Neural progenitor cell (in vitro differentiated cells): ENCODE measurements at places on chromosomes 1 and 21. TPM values are rescaled to one million over a fixed set of nuclear protein-coding genes. Genes with fewer than 3 reads are reported as not detected.
A peak's percentile ranks its signal among the peaks of the same experiment; 100 is the strongest.

Gene LRRC39
- 0.54 and 0.87 TPM in 2 replicates for total RNA-seq

GRCh38 chr1:223410036-223410435 is 16.8 kb downstream of the CCDC185 start:
- no peak for DNase-seq

DNA sequence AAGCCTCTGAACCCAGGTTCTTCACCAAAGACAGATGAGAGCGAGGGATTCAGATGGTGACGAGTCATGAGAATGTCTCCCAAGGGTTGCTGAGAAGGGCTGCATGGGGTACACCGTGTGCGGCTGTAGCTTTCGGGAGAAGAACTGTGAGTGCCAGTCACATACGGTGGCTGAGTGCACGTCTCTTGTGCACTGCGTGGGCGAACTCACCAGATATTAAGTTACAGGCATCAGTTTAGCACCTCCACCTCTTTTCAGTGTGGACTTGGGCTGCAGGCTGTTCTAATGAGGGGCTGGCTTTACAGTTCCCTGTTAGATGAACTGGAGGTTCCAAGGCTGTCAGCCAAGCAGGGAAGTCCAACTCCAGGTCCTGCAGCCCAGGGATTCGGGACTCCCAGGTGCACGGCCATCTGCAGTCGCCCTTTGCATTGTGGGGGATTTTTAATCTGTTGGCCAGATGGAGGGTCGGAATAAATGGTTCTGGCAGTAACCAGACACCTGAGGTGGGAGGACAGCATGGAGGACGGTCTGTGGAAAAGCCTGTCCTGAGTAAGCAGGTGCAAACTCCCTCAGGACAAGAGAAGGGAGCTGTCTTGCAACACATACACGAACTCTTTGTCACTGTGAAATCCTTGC is 26.5 kb upstream of the AVPR1B start:
- no peak for DNase-seq

DNA sequence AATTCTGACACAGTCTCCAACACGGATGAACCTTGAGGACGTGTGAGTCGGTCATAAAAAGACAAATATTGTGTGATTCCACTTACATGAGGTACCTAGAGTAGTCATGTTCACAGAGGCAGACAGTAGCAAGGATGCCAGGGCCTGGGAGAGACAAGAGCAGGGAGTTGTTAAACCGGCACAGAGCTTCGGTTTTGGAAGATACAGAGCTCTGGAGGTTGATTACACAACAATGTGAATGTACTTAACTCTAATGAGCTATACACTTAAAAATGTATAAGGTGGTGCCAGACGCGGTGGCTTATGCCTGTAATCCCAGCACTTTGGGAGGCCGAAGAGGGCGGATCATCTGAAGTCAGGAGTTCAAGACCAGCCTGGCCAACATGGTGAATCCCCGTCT is 37.8 kb upstream of the NEK2 start:
- DNase-seq, result no peak

- DNase-seq, result peak; percentile 73
Observed at GRCh38 chr1:64470665-64471217, 812 bp downstream of the CACHD1 start.

GRCh38 chr21:46250146-46250725 is 21.7 kb upstream of the LSS start:
- DNase-seq, result no peak

DNA sequence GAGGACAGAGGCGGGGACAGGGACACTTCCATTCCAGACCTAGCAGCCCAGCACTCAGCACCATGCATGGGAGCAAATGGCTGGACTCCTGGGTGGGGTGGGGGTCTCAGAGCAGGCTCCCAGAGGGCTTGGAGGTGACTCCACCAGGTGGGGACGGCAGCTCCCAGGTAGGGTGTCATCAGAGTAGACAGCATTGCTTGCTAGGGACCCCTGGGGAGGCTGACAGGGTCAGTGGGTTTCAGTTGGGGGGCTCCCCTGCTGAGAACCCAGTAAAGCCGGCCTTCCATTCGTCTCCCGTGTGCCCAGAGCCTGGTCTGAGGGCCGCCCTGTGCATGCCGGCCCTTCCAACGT is 4.8 kb upstream of the GJC2 start:
- no peak for DNase-seq

DNA sequence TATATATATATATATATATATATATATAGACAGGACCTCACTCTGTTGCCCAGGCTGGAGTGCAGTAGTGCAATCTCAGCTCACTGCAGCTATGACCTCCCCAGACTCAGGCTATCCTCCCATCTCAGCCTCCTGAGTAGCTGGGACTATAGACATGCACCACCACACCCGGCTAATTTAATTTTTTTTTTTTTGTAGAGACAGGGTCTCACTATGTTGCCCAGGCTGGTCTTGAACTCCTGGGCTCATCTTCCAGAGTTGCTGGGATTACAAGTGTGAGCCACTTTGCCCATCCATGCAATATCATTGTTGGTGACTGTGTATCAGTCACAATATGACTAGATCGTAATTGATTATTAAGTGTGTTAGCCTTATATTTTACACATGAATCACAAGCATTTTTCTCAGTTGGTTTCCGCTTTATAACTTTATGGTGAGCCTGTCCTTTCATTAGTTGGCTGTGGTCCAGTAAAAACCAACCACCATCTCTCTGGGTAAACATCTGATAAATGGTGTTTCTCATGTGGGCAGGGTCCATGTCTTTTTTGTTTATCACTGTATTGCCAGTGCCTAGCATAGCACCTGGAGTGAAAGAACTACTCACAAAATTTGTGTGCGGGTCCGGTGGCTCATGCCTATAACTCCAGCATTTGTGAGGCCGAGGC is 63.6 kb downstream of the MYOM3 start:
- DNase-seq, result no peak

DNA sequence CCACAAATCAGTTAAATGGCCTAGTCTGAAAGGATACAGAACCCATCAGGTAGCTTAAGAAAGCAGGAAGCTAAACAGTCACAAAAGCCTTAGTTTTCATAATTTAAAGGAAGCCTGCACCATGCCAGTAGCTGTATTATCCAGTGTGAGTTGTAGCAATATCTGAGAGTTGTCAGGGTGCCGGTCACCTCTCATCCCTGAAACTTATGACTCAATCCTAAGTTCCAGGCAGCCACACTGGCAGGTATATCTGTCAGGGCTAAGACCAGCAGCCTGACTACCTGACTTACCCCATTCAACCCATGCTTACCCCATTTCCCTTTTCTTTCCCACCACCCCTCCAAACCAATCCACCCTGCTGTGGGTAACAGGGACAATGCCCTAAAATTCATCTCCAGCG is 37.8 kb upstream of the LPAR3 start:
- no peak for DNase-seq

DNA sequence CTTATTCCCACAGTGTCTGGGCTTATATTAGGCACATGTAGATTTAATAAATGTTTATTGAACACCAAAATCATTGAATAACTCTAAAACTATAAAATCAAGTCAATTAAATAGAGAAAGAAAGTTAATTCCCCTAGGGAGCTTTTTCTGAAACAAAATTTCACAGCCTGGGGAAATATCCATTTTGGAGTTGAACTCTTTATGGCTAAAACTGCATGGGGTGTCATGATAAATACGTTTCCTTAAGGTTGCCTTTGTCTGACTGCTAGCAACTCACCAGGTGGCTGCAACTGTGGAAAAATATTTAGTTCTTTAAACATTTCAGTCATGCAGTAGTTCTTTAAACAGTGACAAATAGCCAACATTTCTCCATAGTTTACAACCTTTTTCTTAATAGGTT is 496.1 kb downstream of the LRRIQ3 start:
- DNase-seq, result no peak

DNA sequence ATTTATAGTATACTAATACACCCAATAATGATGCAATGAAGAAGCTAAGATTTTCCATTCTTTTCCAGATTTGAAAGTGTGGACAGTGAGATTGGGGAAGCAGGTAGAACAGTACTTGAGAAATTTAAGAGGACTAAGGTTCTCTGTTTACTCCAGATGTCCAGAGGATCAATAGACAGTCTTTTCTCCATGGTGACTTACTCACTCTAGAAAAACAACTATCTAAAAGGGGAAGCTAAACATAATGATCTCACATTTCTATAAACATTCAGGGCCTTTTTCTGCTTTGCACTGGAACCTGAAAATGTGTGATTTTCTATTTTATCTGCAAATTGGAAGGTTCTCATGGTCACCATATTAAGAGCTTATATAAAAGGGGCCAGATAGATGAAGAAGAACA is 93.9 kb upstream of the ZBTB18 start:
- no peak for DNase-seq
